CD4-positive, alpha-beta T cell treated with Interferon alpha-2 for 1 hour (primary cell): ENCODE measurements at places on chromosomes 7 and 10.

GRCh38 chr10:132443605-132443982 lies 46.6 kb downstream of the PWWP2B start:
- peak; percentile 83 for DNase-seq

GRCh38 chr7:40493609-40494051 lies 358.8 kb downstream of the SUGCT start:
- no peak for DNase-seq

- DNase-seq = no peak
These were observed 132.6 kb downstream of the INSYN2A start for GRCh38 chr10:127063762-127064161.

DNA sequence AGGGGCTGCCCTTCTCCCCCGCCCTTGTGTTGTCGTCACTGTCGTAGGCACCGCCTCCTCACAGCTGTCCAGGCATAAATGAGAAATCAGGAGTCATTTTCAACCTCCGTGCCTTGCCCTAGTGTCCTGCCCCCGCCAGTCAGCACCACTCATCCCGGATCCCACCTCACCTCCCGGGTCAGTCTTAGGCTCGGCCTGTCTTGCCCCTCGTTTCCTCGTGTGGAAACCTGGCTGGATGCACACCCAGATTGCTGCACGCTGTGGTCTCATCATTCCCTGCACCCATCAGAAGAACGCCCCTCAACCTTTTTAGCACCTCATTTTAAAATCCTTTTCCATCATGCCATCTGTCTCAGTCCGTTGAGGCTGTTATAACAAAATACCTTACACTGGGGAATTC lies 213.1 kb downstream of the HECW1 start:
- no peak for DNase-seq

DNA sequence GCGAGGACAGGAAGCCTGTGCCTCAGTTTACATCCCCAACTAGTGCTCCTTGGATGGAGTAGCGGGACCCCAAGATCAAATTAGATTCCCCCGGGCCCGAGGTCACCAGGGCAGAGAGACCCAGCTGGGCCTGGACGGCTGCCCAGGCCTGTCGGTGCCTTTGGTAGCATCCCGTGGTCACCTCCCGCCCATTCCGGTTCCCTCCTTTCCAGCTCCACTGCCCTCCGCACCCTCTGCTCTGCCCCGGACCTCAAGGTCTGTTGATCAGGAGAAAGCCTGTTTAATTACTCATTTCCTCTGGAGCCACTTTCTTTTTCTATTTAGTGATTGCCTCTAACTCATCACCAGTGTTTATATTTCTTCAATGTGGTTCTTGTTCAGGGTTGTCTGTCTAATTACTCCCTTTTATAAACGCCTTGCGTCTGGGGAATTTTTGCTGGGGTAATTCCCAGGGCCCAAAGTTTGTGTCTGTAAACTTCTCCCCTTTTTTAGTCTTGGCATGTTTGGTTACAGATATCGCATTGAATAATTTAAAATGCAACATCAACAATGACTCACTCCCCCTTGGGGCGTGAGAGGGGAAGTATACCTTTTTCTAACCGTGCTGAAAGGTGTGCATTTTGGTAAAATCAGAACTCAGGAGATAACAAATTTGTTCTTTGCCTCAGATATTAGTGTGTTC lies 1.9 kb downstream of the FOXK1 start:
- peak; percentile 26 for DNase-seq

DNA sequence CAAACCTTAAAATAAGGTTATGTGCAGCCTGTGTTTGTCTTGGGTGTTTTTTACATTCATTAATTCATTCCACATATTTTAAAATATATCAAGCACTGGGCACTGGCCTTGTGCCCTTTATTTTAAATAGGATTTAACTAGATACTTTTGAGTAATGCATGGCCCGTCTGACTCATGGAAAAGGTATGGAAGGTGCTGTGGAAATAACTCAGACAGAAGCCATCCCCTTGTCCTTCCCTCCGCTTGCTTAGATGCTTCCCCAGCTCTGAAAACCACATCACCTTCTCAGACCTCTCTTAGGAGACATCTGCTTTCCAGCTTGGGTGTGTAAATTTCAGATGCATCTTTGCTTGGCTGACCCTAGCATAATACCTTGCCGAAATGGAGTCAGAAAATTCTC lies 30.5 kb downstream of the SLC18A2 start:
- no peak for DNase-seq

- DNase-seq = no peak
These were observed 6.8 kb upstream of the KIAA1217 start for GRCh38 chr10:24202181-24202570.

DNA sequence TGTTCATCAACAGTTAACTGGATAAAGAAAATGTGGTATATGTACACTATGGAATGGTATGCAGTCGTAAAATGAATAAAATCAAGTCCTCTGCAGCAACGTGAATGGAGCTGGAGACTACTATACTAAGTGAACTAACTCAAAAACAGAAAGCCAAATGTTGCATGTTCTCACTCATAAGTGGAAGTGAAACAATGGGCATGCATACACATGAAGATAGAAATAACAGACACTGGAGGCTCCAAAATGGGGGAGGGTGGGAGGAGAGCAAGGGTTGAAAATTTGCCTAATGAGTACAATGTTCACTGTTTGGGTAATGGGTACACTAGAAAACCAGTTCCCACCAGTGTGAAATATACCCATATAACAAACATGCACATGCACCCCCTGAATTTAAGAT lies 179.5 kb downstream of the ZWINT start:
- DNase-seq = no peak

- DNase-seq = peak; percentile 80
These were observed at the start of gene BMI1 for GRCh38 chr10:22320591-22321155. BMI1 (plus strand) TSS chr10:22321099; CDS start chr10:22326450, 5,351 bp downstream.

DNA sequence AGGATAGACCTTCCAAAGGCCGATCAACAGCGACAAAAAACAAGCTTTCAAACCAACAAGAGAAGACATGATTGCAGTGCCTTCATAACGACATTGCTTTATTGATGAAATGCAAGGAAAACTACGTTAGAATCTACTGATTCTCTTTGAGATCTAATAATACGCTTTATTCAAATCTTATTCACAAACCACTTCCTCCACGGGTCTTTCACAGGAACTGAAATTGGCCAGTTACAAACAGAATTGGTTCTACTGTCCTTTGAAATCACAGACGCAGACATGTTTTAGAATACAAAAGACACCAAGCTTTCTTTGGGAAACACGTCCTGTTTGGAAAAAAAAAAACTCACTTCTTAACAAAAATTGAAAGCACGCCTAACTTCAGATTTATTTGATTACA lies 74.7 kb upstream of the SEPHS1 start:
- DNase-seq = no peak

DNA sequence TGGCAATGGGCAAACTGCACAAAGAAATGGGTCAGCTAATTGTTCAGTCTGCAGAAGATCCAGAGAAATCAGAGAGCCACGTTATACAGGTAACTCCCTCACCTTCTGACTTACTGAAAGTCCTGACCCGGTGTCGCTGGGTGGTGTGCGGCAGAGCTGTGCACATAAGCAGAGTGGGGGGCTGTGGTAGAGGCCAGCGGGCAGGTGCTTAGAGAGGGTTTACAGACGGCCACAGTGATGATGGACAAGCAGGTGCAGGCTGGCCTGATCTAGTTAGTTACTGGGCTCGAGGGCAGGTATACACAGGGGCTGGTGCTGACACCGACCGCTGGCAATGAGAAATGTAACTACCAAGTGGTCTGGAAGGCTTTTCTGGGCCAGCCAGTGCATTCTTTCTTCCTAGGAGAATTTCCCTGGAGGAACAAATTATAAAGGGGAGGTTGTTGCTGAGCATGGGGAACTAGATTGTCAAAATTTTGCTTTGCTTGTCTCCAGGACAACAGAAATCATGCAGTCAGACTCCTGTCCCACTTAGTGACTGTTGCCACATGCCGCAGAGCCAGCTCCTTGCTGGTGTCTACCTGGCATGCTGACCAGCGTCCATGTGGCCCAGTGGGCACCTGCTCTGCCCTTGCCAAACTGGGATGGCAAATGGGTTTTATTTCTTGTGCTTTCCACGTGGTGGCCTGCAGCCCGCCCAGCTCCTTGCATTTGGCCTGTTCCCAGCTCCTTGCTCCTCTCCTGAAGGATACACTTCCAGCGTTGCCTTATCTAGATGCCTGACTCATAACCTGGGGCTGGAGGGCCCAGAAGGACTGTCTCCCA lies 28.8 kb downstream of the DENND10 start:
- no peak for DNase-seq

GRCh38 chr7:28830846-28831245 lies 127.3 kb downstream of the TRIL start:
- DNase-seq = no peak

DNA sequence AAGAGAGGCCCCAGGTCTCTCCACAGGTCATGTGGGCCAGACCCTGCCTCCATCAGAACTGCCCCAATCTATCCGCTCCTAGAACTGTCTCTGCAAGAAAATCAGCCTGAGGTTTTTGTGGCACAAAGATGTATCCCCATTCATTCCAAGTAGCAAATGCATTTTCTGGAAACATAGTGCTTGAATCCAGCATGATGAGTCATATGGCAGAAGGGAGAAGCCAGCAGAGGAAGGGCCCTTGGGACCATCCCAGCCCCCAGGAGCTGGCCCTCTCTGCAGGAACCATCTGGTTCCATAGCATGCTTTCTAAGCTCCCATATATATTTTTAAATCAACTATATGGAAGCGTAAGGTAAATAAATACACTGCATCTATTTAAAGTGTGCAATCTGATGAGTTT lies 563.2 kb downstream of the GALNT17 start:
- DNase-seq = no peak

- DNase-seq = no peak
These were observed 59.1 kb downstream of the LOXL4 start for GRCh38 chr10:98208925-98209324.

DNA sequence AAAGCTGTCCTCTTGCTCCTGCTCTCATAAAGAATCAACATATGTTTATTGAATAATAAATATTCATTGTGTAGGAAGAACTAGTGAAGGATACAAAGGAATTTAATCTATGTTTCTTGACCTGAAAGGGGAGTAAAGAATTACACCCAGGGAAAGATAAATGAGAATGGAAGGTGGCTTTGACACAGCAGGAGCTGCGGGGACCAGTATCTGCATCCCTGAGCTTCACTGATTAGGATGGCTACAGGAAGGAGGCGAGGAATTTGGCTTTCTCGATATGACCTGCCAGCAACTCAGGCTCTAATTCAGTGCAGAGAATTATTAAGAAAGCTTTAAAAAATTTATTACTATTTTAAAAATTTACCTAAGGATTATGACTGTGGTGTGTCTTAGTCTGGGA lies 194.6 kb downstream of the SEC23IP start:
- DNase-seq = no peak

DNA sequence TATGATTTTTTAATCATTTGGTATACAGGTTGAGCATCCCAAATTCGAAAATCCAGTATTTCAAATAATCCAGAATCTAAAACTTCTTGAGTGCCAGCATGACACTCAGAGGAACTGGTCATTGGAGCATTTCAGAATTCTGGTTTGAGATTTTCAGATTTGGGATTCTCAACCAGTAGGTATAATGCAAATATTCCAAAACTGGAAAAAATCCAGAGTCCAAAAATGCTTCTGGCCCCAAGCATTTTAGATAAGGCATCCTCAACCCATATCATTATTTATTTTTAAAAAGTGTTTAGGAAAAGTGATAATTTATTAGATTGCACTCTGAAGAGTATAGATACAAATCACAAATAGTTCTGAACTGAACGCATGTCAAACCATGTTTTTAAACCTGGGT lies 120.7 kb downstream of the VPS50 start:
- DNase-seq = no peak

GRCh38 chr10:25261110-25261509 lies 86.3 kb downstream of the GPR158 start:
- DNase-seq = no peak

DNA sequence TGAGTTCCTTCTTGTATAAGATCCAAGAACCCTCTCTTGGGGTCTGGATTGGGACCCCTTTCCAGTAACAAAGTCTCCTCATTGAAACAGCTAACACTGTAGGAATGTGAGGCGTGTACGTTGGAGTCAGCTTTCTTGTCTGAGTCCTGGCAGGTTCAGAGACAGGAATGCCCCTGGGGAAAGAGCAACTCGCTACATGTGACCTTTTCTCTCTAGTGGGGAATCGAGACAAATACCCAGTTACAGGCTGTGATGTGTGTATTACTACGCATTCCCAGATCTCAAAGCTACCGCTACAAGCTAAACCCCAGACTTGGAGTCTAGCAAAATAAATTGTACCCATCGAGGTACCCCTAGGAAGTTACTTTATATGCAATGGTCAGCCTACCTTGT lies 85.6 kb upstream of the FRMD4A start:
- no peak for DNase-seq

GRCh38 chr10:5904227-5904626 lies 14.2 kb downstream of the FBH1 start:
- DNase-seq = no peak

DNA sequence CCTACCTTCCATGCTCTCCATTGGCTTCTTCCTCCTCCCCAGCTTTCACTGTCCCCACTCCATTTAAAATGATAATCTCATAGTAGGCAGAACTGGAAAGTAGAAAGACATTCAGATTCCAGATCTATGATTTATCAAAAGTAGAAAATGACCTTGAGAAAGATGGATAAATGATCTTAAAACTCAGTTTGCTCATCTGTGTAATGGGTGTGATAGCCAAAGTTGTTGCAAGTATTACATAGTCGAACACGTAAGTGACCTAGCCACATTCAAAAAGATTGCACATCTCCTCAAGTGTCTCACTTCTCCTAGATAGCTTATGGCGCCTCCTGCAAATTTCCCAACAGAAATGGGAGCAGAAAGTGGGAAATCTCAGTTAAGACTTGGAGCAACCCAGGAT lies 89.8 kb upstream of the FGL2 start:
- no peak for DNase-seq

- no peak for DNase-seq
These were observed 34.2 kb downstream of the KLF6 start for GRCh38 chr10:3750854-3751253.

DNA sequence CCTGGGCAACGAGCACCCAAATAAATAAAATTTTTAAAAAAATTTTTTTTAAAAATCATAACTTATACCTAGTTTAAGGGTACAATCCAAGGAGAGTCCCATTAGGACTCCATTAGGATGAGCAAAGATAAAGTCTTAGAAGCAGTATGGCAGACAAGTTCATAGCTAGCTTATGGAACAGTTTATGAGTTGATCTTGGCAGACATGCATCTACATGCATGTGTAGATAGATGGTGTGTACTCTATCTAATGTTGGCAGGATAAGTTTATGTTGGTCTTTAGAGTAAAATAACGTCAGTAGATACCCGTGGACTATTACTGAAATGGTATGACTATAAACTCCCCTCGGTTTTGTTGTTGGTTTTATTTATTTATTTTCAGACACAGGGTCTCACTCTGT lies 40.2 kb downstream of the NSUN6 start:
- no peak for DNase-seq

- no peak for DNase-seq
These were observed 1.1 kb downstream of the ZNF511 start for GRCh38 chr10:133309720-133310398.
